ENCODE measurements at places on chromosomes 6 and 20.
A peak's percentile ranks its signal among the peaks of the same experiment; 100 is the strongest.

DNA sequence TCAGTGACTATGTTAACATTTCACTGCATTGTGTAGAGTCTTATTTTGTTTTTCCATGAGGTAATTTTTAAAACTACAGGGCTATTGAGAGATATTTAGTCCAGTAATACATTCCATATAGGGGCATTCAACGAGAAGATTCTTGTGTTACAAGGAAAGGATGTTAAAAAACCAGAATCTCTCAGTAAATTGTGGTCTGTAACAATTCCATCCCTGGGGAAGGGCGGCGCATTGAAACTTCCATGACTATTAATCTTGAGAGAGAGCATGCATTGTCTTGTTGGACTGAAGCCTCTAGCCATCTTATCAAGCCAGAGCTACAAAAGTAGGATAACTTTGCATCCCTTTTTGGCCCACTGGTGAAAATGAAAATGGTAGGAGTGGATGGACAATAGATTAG, 119.7 kb downstream of the BCKDHB start:
- no peak for DNase-seq

DNA sequence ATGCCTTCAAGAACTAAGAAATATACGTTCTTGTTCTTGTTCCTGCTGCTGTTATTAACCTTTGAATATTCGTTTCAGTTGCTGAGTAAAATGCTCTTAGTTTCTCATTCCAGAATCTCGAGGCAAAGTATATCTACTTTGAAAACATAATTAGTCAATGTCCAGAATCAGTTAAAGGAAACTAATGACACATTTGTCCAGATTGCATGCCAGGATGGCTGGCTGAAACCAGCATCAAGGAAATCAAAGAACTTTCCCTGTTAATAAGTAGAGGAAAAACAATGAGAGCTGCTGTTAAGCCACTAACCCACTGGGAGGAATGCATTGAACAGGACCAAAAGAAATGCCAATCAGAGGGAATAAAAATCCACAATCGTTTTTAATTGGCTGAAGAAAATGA, 196.9 kb downstream of the ALDH8A1 start:
- DNase-seq: no peak

DNA sequence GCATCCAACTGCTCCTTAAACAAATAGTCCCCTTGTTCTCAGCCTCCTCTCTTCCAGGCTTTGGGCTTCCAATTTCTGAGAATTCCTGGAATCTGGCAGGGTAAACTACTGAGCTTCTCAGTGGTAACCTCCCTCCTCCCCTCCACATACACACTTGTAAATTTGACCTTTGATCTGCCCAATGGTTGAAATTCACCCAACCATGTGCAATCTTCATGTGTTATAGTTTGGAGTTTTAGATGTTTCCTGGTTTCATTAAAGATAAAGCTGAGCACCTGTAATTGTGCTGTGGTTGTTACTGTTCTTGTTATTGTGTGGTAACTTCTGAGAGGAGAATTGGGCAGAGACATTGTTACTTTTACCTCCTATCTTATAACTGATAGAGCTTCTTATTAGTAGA, 328.4 kb downstream of the TPBG start:
- no peak for DNase-seq

- DNase-seq: peak; percentile 89
These were observed 44.8 kb downstream of the RIPOR3 start for GRCh38 chr20:50646483-50646996.

Data from AG09319 (cell line).